H7 (cell line): ENCODE measurements at places on chromosomes 3 and 15.

GRCh38 chr3:152452318-152452717 lies 183.6 kb downstream of the MBNL1 start:
- no peak for DNase-seq

- peak; percentile 42 for DNase-seq
Measured at GRCh38 chr3:68306571-68306970, 625.8 kb downstream of the TAFA4 start.

DNA sequence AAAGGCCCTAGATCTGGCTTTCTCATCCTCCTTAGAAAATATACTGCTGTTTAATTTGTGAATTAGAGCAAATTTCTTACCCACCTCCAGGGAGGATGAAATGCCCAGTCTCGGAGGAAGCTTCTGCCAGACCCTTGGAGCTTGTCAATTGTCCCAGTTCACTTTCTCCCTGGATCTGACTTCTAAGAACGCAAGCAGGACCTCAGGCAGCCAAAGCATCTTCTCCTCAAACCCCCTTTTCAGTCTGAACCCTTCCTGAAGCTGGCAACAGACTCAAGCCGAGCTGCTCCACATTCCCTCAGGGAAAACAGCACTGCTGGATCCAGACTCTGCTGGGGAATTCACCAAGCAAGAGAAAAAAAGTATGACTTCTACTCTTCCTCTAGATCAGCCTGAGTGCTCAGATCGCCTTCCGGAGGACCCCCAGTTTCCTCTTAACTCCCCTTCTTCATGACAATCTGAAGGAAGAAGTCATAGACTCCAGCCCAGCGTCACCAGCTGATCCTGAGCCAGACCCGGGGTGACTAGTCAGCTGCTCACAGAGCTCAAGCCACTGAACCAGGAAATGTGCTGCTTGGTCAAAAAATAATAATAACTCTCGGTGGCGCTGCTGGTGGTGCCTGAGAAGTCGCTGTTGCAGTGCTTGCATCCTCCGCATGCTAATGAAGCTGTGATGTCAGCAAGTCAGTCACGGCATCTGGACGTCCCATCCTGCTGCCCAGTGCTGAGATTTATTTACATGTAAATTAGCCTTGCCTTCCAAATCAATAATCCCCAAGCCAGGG lies at the start of gene PRICKLE2:
TSS of gene PRICKLE2 (minus strand) at position 641 of the 785 bp plus-strand sequence. CDS start 26,539 bp downstream, outside the sequence.
- peak; percentile 41 for DNase-seq

DNA sequence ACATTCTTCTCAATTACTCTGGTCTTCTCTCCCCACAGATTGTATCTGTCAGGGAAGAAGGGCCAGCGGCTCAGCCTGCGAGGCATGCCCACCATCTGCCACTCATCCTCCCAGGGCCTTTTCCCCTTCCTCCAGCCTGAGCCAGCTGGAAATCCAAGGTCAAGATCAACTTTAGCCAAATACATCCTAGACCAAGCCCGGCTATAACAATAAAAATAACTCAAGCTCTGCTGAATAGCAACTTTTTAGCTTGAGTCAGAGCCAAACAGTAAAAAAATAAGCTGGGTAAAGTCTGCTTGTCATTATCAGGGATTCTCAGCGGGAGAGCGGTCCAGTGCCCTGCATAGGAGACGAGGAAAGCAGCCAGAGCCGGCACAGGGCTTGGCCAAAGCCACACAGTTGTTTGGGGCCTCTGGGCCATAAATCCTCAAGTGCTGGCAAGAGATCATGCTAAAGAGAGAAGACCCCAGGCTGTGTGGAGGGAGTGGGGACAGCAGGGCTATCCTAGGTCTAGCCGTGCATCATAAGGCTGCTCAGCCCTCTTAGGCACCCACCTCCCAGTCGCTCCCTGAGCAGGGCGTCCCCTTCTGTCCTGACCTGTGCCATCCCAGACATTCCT lies 76.2 kb upstream of the HERC1 start:
- DNase-seq: no peak

- no peak for DNase-seq
Measured at GRCh38 chr3:170056710-170057454, 19.1 kb downstream of the GPR160 start.

GRCh38 chr3:196712514-196713413 lies 587 bp downstream of the PIGX start:
- no peak for DNase-seq

DNA sequence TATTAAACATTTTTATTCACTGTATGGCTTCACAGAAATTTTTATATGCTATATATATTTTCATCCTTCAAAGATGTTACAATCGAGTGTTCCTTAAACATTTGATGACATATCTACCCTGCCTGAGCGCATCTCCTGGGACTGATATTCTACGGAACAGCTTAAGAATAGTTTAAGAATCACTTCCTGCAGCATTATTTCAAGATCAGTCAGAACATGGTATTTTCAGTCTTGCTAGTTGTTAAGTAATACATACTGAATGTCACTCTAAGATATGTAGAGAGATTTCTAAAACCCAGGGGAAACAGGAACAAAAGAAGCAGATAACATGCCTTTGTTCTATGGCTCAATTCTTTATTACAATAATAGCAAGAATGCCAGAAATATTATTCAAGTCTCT lies 8.7 kb downstream of the COL8A1 start:
- DNase-seq: no peak

DNA sequence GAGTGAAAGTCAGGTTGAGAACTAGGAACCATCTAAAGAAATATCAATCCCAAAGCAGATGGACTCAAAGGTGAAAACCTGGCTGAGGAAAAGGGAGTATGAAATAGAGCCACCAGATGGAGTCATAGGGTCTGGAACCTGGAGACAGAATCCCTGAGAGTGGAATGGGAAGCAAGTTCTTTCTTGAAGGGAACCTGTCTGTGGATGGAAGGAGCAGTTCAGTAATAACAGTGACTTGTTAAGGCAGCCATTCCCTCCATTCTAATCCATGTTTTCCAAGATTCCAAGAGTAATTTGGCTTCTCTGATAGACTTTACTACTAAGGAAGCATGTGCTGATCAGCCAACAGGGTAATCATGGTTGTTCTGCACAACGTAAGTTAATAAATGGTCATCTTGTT lies 22.5 kb upstream of the AQP9 start:
- peak; percentile 14 for DNase-seq

- DNase-seq: no peak
Measured at GRCh38 chr3:155556531-155556930, 188.3 kb downstream of the PLCH1 start.
